SW480 (cell line): ENCODE measurements at places on chromosomes 16 and 17.

GRCh38 chr16:4613636-4614570 lies 785 bp downstream of the UBALD1 start:
- peak; percentile 25 for DNase-seq

DNA sequence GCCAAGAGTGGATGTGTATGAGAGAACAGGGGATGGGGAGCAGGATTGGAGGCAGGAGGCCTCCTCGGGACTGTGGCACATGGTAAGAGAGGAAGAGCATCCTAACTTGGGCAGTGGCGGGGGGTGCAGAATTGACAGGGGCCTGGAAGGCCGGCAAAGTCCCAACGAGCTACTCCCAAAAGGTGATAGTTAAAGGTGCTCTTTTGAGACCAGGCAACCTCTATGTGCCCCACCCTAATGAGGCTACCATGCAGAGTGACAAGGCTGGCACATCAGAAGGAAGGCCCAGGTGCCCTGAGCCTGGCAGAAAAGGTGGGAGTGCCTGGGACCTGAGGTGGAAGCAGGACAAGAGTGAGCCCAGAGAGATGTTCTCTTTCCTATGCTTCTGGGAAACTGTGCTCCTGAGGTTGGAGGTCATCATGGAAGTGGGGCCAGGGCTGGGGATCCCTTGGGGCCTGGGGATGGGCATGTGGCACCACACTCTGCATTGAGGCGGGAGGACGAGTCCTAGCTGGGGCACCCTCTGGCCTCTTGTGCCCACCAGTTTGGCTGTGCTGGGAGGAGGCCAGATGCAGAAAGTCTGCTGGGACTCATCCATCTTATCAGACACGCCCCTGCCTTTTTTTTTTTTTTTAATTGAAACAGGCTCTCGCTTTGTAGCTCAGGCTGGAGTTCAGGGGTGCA lies 5.9 kb downstream of the RAB11FIP4 start:
- no peak for DNase-seq

DNA sequence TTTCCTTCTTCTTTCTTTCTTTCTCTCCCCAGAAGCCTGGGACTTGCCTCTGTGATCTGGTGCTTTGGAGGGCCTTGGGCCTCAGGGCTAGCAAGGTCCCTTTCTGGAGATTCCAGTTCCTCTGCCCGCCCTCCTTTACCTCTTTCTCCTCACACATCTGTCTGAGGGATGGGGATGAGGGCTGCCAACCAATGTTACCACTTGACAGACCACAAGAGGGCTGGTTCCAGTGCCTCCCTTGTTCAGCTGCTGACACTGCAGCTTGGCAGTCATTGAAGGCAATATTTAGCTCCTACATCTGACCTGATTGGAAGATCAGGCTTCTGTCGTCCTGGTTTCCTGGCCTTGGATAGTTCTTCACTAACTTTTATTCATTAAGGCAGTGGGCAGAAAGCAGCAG lies 3.6 kb upstream of the ZNF652 start:
- peak; percentile 59 for DNase-seq

GRCh38 chr17:21165922-21166594 lies 39.3 kb downstream of the DHRS7B start:
- DNase-seq, result no peak

- DNase-seq, result peak; percentile 66
Observed at GRCh38 chr16:56603589-56603988, 4.8 kb upstream of the MT2A start.

DNA sequence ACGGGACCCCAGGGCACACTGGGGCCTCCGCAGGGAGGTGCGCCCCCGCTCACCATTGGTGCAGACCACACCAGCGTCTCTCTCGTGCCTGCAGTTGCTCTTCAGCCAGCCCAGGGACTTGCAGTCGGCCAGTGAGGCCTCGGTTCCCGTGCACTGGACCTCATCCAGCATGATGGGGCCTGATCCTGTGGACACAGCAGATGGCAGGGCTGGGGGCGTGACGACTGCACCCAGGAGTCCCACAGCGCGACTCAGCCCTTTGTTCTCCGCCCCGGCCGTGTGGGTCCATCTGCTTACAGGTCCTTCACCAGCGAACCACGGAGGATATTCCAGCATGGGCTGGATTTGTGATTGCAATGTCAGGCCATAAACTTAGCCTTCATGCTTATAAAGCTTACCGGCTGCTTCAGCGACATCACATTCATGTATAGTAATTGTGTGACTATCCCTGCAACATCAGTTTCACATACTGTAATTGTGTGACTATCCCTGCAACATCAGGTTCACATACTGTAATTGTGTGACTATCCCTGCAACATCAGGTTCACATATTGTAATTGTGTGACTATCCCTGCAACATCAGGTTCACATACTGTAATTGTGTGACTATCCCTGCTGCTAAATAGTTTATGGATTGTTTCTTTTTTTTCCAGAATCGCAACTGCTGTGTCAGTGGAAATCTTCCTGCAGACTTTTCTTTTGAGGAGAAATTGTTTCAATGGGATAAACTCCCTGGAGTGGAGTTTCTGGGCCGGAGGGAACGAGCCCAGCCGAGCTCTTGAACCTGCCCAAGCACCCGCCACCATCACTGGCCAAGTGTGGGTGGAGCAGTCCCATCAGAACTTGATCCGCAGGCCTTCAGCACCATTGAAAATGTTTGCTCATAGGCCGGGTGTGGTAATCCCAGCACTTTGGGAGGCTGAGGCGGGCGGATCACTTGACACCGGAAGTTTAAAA lies 4.8 kb downstream of the LGALS3BP start:
- peak; percentile 52 for DNase-seq

DNA sequence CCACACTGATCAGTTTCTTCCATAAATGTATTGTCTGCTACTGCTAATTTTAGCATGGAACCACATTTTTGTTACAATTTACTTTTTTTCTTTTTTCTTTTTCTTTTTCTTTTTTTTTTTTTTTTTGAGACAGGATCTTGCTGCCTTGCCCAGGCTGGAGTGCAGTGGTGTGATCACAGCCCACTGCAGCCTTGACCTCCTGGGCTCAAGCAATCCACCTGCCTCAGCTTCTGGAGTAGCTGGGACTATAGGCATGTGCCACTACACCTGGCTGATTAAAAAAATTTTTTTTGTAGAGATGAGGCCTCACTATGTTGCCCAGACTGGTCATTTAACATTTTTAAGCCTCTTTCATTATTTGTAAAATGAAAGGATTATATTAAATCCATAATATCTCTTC lies 19.1 kb downstream of the ZPBP2 start:
- DNase-seq, result no peak

GRCh38 chr17:78313735-78314648 lies 45.9 kb downstream of the SOCS3 start:
- peak; percentile 92 for DNase-seq

- DNase-seq, result peak; percentile 98
Observed at GRCh38 chr17:43367737-43368242, 31.0 kb upstream of the ARL4D start.

DNA sequence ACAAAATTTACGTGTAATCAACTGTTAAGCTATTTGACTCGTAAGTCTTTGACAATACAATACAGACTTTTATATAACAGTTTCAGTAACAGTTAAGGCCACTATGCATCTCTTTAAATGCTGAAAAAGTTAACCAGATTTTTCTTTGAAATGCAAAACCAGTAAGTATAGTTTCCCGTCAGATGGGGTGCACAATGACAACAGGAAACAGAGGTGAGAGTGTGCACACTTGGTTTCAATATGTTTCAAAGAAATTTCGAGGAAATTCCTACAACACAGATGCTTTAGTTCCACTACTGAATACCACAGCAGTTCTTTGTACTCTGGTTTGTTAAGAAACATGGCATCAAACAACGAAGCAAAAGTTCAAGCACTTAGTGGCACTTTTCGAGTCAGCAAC lies 48.4 kb downstream of the RNF157 start:
- no peak for DNase-seq

- peak; percentile 59 for DNase-seq
Observed at GRCh38 chr17:56653877-56654276, 60.4 kb downstream of the NOG start.

DNA sequence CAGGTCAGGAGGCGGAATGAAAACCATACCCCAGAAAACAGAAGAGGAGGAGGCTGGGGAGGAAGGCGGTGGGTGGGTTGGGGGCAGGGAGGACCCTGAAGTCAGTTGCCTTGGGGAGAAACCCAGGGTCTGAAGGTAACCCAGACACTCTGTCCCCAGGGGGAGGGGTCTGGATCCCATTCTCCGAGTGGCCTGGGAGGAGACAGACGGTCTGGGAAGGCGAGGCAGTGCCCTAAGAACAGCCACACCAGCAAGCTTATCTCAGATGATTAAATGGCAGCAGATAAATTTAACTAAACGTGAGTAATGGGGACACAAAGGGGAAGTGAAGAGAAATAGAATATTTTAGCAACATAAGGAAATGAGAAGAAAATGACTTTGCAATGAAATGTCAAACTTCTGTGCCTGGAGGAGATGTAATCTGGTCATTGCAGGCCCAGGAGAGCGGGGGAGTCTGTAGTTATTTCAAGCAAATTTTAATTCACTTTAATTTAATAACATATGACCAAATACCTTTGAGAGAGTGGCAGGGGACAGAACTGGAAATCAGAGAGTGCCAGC lies 21.4 kb upstream of the ZFP90 start:
- DNase-seq, result no peak

GRCh38 chr17:68599091-68599490 lies 2.1 kb downstream of the FAM20A start:
- no peak for DNase-seq

DNA sequence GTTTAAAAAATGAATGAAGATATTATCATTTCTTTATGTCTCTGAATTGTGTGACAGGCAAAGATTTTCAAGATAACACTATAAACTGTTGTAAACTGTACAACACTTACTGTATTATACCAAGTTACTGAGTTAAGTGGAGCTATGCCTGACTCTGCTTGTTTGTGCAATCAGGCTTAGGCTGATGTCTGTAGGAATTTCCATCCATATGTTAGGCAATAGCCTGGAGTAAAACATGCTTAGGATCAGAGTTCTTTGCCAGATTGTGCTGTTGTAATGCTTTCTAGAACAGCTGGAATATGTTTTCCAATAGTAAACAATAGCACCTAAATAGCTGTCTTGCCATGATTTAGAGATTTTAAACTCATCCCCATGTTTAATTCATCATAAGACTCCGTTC lies 1496.7 kb downstream of the CDH11 start:
- DNase-seq, result no peak

DNA sequence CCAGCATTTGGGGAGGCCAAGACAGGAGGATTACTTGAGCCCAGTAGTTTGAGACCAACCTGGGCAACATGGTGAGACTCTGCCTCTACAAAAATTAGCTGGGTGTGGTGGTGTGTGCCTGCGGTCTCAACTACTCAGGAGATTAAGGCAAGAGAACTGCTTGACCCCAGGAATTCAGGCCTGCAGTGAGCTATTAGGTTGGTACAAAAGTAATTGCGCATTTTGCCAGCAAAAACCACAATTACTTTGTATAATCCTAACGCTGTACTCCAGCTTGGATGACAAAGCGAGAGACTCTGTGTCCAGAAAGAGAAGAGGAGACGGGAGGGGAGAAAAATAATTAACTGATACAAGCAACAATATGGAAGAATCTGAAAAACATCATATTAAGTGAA lies 32.7 kb downstream of the YWHAE start:
- DNase-seq, result no peak

DNA sequence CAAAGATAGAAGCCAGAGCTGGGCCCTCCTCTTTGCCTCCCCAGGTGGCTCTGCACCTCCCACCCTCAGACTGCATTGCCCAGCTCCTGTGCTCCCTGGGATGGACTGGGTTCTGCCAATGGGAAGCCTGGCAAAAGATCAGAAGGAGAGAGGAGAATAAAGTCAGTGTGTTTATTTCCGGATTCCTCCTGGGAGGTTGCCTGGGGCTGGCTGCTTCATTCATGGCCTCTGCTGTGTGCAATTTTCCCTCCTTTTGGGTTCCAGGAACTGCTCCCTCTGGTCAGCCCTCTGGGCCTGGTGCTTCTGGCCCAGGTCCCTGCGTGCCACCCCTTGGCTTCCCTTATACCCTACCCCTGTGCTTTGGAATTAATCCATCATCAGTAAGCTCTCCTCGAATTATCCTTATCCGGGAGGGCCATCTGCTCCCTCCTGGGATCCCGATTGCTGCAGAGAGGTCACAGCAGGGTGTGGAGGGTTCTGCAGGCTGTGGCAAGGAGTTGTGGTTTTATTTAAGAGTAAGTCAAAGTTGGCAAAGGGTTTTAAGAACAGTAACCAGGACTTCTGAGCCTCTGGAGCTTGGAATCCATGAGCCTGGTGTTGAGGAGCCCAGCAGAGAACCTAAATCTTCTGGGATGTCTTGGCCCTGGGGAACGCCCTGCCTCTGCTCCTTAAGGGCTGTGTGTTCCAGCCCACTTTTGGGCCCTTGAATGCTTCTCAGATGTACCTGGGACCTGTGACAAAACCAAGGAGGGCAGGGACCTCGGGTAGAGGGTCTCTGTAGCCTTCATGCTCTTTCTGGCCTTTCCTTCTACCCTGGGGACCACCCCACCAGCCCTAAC lies 8.2 kb upstream of the MMP2 start:
- peak; percentile 23 for DNase-seq

DNA sequence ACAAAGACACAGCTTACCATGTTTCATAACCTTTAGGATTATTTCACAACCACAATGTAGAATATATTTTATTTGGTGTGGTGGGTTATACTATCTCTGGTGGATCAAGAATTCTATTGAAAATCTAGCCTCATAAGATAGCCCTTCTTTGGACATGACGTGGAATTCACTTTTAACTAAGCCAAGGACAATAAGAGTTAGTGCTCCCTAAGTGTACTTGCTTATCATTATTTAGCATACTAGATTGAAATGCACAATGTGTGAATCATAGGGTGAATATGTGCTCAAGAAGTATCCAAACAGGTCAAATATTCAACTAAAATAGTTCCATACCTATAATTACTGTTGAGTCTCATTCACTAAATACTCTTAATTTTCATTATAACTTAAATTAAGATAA lies 1179.5 kb upstream of the GOT2 start:
- no peak for DNase-seq

GRCh38 chr16:83366228-83366627 lies 441.6 kb upstream of the HSBP1 start:
- DNase-seq, result no peak

- no peak for DNase-seq
Observed at GRCh38 chr16:6407596-6407995, 925.0 kb upstream of the RBFOX1 start.

GRCh38 chr17:34098699-34099098 lies 156.4 kb upstream of the CCL2 start:
- no peak for DNase-seq

- no peak for DNase-seq
Observed at GRCh38 chr16:12829096-12829888, 25.6 kb upstream of the CPPED1 start.

DNA sequence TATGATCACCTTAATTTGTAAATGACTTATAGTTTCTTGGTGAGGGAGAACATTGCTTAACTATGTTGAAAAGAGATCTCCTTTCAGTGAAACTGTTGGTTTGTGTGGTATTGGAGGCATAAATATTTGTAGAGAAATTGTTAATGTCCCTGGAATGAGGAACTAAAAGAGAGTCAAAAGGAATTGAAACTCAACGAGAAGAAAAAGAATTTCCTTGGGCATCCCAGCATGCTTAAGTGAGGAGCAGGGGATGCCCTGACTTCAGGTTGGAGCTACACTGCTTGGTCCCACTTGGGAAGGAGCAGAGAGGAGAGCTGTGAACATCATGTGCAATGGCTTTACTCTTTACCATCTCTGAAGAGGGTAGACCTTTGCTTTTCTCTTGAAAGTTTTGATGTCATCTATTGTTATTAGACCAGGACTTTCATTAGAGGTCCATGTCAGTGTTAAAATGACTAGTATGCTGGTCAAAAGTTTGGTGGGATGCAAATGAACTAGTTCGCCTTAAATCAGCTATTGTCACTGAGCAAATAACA lies 21.7 kb downstream of the KRT23 start:
- peak; percentile 42 for DNase-seq

GRCh38 chr16:57579361-57579665 lies 36.9 kb downstream of the ADGRG5 start:
- DNase-seq, result no peak

- no peak for DNase-seq
Observed at GRCh38 chr17:10628756-10629155, 28.4 kb downstream of the MYH3 start.
